Naive thymus-derived CD4-positive, alpha-beta T cell (primary cell): ENCODE measurements at places on chromosomes 4 and X. TPM values are rescaled to one million over a fixed set of nuclear protein-coding genes. Genes with fewer than 3 reads are reported as not detected.

DNA sequence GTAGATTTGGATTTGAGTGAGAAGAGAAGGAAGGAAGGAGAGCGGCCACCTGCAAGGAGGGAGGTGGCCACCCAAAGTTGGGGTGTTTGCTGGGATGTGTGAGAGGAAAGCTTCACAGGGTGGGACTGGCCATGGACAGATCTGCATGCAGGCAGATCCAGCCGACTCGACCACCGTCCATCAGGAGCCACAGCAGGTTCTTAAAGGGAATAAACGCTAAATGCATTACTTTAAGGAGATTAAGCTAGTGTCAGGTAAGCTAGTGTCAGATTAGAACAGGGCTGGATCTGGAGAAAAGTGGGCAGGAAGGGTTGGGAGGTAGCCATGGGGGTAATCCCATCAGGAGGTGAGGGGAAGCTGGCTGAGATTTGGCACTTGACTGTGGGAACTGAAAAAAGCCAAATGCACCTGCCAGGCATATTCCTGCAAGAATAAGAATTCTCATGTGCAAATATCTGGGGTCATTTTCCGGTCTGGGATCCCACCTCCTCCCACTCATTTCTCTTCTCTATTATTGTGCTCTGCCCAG lies 79.6 kb downstream of the MGST2 start:
- no peak for DNase-seq

- DNase-seq = no peak
Observed at GRCh38 chr4:30495251-30495650, 224.9 kb upstream of the PCDH7 start.

ELF4 gene
- polyA plus RNA-seq = 8.5 TPM

GRCh38 chr4:7399440-7400234 lies 35.1 kb downstream of the PSAPL1 start:
- no peak for DNase-seq

DNA sequence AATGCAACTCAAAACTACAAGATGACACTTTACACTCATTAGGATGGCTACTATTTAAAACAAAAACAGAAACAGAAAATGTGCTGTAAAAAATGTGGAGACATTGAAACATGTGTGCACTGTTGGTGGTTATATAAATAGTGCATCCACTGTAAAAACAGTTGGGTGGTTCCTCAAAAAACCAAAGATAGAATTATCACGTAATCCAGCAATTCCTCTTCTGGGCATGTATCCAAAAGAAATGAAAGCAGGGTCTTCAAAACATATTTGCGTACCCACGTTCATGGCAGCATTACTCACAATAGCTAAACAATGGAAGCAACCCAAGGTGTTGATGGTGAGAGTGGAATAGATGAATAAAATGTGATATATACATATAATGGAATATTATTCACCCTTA lies 967.2 kb downstream of the TRAM1L1 start:
- no peak for DNase-seq

GRCh38 chrX:55356609-55357008 lies 91.9 kb upstream of the PAGE3 start:
- no peak for DNase-seq

- DNase-seq = no peak
Observed at GRCh38 chrX:133555782-133556458, 140.6 kb upstream of the GPC4 start.

DNA sequence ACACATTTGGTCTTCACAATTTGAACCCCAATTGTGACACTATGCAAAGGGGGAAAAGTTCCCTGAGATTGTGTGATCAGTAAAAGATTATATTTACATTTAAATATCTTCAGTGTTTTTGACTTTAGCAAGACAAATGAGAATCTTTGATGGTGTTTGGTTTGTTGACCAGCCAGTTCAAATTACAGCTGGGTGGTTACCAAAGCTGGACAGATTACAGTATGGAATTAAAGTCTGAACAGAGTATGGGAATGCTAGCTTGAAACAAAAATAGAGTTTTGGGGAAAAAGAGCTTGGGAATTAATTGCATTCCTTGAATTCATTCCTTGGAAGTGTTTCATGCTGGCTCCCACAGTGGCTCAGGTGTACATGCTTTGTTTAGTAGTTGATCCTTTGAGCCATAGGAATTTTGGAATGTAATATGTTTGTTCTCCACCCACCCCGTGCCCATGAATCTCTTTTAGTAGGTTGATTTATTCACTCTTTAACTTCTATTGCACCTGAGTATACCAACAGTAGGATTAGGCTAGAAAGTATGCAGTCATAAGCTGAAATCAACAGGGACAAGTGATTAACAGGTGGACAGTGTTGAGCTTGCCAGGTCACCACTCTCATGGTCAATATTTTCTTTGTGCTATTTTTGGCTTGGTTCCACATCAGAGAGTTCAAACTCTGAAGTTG lies 81.1 kb upstream of the HELT start:
- no peak for DNase-seq

- no peak for DNase-seq
Observed at GRCh38 chr4:36281384-36282106, at the start of gene DTHD1. TSS of gene DTHD1 (plus strand) at chr4:36281616. CDS start at chr4:36281759, 143 bp downstream.

DNA sequence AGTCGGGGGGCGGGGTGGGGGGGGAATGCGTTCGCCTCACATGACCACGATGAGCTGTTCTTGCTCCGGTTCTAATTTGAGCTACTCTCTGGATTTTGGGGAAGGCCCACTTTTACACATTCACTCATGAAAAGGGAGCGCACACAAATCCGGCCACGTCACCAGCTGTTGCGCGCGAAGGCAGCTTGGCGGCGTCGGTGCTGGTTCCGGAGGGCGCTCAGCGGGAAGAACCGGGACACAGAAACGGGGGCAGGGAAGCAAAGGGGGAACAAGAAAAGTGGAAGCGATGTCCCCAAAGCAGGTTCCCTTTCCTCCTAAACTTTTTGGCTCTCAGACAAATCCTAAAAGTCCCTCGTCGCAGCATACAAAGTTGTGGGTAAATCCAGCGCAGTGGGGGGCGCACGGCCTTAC lies 605 bp downstream of the ANXA5 start:
- peak; percentile 32 for DNase-seq

DNA sequence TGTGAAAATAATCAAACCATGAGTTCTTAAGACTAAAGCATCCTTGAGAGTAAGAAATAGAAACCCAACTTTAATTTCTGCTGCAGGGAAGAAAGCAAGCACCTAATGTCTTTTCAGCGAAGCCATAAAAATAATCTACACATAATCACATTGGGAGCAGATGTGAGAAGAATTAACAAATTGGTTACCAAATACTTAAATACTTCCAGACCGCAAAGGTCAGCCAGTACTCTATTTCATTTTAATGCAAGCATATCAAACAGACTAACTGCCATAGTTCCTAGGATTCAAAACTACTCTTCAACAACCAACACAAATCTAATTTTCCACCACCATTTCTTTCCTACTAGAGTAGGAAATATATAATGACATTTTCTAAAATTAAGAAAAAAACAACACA lies 144.8 kb upstream of the SLIT2 start:
- no peak for DNase-seq

- DNase-seq = no peak
Observed at GRCh38 chr4:101367201-101367600, 19.9 kb upstream of the PPP3CA start.

ADGRG2 gene
- not detected for polyA plus RNA-seq

FAM184B gene
- not detected for polyA plus RNA-seq

DNA sequence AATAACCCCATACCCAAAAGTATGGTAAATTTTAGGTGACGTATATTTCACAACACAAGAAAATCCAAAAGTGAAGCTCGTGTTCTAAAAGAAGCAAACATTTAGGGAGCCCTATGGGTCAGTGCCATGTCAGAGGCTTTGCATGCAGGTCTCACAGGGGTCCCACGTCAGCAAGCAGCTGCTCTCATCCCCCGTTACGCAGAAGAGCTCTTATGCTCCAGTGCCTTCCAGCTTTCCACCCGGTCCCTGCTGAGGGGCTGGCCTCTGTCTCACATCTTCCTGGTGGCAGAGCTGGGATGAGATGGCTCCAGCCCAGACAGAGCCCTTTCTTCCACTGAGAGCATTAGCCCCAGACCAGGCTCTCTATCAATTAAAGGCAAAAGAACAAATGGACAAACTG lies 82.0 kb downstream of the IRF2 start:
- DNase-seq = no peak

GRCh38 chr4:73257234-73257633 lies 1.4 kb downstream of the ANKRD17 start:
- peak; percentile 66 for DNase-seq

DNA sequence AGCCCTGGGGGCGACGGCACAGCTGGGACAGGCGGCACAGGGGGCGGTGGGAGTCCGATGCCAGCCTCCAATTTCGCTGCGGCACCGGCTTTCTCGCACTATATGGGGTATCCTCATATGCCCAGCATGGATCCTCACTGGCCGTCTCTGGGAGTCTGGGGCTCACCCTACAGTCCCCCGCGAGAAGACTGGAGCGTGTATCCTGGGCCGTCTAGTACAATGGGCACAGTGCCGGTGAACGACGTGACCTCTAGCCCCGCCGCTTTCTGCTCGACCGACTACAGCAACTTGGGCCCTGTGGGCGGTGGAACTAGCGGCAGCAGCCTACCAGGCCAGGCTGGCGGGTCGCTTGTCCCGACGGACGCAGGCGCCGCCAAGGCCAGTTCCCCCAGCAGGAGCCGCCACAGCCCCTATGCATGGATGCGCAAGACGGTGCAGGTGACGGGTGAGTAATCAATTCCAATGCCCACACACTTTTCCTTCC lies 500 bp downstream of the CDX4 start:
- no peak for DNase-seq

SLC25A5 gene
- polyA plus RNA-seq = 252 TPM

H2BW1 gene
- polyA plus RNA-seq = not detected

- DNase-seq = no peak
Observed at GRCh38 chr4:153465615-153466080, 512 bp upstream of the TMEM131L start.

GRCh38 chrX:133590703-133591505 lies 175.6 kb upstream of the GPC4 start:
- no peak for DNase-seq

DNA sequence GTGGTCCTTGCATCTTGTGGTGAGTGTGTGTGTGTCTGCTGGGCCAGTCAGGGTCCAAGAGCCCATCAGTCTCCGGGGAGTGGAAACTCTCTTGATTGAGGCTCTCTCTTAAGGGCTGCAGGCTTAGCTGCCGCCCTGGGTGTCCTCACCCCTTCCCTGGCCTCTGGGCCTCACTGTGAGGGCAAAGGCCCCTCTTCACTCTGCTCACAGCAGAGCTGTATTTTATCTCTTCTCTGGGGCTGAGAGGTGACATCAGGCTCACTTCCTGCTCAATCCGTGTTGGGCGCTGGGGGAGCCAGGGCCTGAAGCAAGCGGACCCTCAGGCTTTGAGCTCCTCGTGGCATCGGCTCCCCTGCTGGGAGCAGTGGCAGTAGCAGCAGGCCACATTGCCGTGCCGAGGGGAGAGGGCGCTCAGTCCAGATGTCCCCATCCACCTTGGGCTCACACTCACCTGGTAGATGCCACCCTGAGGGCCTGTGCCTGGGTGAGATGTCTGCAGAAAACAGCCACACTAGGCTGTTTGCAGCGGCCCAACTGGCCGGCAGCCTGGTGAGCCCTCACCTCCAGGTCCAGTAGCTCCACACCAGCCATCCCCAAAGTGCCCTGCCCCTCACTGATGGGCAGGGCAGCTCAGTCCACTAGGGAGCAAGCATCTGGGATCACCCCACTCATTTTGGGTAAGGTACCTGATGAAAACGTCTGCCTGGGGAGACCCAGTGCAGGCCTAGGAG lies 24.7 kb upstream of the PRPS1 start:
- DNase-seq = no peak

TRO gene
- polyA plus RNA-seq = 0.84 TPM

NXT2 gene
- polyA plus RNA-seq = 12.8 TPM

- no peak for DNase-seq
Observed at GRCh38 chr4:112646632-112647537, 9.9 kb downstream of the LARP7 start.

- peak; percentile 26 for DNase-seq
Observed at GRCh38 chrX:47958761-47959342, 44.9 kb downstream of the ZNF182 start.

DNA sequence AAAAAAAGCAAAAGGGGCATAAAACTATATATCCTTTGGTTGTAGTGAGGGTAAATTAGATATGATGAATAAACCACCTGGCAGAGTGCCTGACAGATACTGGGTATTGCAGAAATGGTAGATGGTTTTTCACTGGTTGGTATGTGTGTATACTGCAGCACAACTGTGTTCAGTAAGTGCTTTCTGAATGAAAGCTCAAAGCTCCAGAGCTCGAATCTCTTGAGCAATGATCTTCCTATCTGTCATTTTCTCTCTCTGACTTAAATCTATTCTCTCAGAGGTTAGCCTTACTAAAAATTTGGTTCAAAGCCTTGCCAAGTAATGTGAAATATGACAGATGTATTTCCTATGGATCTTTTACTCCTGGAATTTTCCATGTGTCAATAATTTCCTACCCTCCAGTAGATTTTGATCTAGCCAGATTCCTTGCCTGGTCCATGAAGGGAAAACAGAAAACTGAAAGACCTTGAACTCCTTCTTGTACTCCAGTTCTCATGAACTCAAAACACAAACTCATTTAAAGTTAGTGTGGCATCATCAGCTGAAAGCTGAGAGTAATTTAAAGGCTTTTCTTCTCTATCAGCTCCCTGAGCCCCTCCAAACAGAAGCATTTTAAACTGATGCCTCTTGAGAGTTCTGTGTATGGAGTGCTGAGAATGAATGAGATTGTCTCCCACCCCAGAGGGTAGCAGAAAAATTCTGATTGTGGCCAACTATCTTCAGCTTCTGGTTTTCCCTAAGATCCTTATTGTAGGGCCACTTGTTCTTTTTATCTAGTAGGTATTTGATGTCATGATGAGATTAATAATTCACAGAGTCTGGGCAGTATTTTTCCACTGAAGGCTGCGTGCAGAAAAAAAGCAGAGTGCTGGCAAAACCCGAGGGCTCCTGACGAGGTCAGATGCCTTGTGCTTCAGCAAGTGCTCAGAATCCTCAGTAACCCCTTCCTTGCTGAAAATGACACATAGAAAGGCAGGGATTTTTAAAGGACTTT lies 363.4 kb upstream of the BOD1L1 start:
- no peak for DNase-seq

- no peak for DNase-seq
Observed at GRCh38 chrX:2903366-2903765, 25.8 kb downstream of the ARSD start.

IL9R gene
- polyA plus RNA-seq = 0.22 TPM

DNA sequence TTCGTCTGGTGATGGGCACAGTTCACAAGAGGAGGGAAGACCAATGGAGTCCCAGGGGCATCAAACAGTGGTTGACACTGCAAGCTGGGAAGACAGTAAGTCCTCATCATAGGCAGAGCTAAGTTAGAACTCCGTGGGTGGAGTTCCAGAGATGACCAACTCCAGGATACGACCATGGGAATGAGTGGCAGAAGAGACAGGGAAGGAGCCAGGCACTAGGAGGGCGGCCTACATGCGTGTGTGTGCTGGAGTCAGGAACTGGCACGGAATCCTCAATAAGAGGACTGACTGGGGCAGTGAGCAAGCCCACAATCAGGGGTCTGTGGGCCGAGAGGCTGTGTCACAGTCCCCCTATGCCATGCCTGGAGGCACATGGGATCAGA lies 30.4 kb upstream of the IRAK1 start:
- no peak for DNase-seq
